ENCODE measurements at places on chromosomes 1 and 21. TPM values are rescaled to one million over a fixed set of nuclear protein-coding genes. Genes with fewer than 3 reads are reported as not detected.
A peak's percentile ranks its signal among the peaks of the same experiment; 100 is the strongest.

GRCh38 chr1:13916530-13916929 lies 216.5 kb downstream of the PRDM2 start:
- no peak for DNase-seq

Gene FMOD
- polyA plus RNA-seq, result not detected

DNA sequence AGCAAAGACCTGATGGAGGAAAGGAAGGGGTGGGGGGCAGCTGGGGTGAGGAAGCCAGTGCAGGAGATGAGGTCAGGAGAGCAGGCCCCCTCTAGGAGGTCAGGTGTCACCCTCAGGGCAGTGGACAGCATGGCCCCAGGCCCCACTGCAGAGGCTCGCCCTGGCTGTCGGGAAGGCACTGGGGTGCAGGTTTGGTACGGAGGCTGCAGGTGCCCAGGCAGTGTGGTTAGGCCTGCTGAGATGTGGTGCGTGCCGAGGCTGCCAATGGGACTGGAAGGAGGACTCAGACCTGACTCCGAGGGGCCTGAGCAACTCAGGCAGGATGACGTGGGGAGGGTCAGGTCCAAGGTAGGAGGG lies 82.3 kb downstream of the PCBP3 start:
- no peak for DNase-seq

Gene NEGR1
- polyA plus RNA-seq, result 0.15 TPM

DNA sequence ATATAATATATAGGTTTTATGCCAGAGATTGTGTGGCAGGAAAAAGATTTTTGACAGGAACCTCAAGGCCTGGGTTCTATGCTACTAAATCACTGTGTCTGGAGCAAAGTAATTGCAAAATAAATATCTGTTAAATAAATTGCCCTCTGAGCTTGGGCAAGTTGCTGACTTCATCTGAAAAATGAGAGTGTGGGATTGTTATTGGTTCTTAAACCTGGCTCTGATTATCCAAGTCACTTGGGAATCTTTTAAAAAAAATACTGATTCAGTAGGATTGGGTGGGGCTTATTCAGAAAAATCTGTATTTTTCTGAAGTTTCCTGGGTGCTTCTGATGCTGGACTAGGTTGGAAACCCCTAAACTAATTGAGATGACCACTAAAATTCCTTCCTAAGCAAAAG lies 174.1 kb upstream of the SGIP1 start:
- DNase-seq, result no peak

Gene PRRX1
- polyA plus RNA-seq, result not detected

Gene CSMD2
- polyA plus RNA-seq, result not detected

- no peak for DNase-seq
These were observed 769 bp downstream of the NTPCR start for GRCh38 chr1:232951180-232951579.

GRCh38 chr1:28885977-28886730 lies 28.2 kb upstream of the EPB41 start:
- no peak for DNase-seq

Gene FGR
- polyA plus RNA-seq, result 571 TPM

GRCh38 chr1:43975249-43975961 lies 645 bp downstream of the ATP6V0B start:
- DNase-seq, result peak; percentile 83

Gene SPATA45
- not detected for polyA plus RNA-seq

GRCh38 chr1:159959451-159959850 lies 5.4 kb upstream of the SLAMF9 start:
- no peak for DNase-seq

GRCh38 chr1:42533101-42533863 lies 70.2 kb downstream of the CCDC30 start:
- DNase-seq, result no peak

DNA sequence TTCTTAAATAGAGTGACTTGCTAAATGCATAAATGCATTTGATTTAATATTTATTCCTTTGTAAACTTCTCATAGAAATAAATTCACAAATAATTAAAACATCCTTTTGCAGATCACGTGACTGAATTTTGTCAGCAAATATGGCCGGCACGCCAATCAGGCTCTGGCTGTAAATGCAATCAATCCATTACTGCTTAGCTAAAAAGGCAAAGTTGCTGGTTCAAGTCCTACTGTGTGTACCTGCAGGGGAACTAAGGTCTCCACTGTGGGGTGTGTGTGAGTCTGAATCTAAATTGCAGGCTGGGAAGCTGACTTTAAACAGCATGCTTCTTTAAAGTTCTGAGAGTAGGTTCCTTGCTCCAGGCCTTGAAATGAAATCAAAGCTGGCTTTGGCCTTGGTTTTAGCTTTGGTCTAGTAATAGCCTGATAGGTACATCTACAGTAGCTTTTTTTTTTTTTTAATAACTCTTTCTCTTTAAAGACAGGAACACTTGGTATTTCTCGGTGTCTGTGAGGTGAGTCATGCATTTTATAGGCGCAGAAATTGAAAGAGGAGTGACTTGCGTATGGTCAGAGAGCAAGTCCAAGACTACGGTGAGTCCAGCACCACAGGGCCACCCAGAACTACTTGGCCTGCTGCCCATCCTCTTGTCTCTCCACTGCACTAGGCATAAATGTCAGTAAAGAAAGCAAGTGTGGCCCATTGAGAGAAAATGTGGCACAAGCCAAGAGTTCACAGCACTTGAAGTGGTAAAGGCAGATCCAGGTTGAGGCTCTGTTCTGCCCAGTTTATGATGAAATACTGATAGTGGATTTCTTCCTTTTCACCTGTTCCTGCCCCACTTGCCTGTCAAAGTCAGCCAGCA lies 36.2 kb upstream of the LYST start:
- DNase-seq, result no peak

Gene TMPRSS15
- not detected for polyA plus RNA-seq

- peak; percentile 28 for DNase-seq
These were observed 129.9 kb downstream of the ZNF281 start for GRCh38 chr1:200279810-200280411.

- no peak for DNase-seq
These were observed 35.4 kb upstream of the CD1D start for GRCh38 chr1:158145173-158145719.

DNA sequence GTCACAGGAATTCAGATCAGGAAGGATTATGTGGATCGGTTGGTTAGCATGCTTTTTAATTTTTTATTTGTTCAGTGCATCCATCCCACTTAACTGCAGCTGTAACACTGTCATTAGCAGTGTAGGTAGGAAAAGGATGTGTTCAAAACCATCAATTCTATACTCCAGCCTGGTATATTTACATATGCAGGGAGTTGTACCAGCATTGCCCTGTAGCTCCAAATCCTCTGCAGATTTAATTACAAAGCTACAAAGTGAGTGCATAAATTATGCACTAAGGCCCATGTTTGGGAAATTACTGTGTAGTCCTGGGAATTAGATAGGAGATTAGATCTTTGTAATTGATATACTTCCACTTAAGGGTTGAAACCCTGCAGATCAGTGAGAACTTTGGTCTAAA lies 15.9 kb upstream of the OSBPL9 start:
- DNase-seq, result no peak

Gene PROK1
- polyA plus RNA-seq, result not detected

- DNase-seq, result no peak
These were observed 73.6 kb downstream of the RGS13 start for GRCh38 chr1:192709544-192709943.

GRCh38 chr1:9665193-9665592 lies 13.7 kb downstream of the PIK3CD start:
- no peak for DNase-seq

- DNase-seq, result no peak
These were observed 72.3 kb downstream of the MPZL1 start for GRCh38 chr1:167794043-167794442.

- no peak for DNase-seq
These were observed 34.1 kb downstream of the BMP8A start for GRCh38 chr1:39525366-39526165.

Gene NFASC
- polyA plus RNA-seq, result 0.08 TPM

Gene RHD
- not detected for polyA plus RNA-seq

DNA sequence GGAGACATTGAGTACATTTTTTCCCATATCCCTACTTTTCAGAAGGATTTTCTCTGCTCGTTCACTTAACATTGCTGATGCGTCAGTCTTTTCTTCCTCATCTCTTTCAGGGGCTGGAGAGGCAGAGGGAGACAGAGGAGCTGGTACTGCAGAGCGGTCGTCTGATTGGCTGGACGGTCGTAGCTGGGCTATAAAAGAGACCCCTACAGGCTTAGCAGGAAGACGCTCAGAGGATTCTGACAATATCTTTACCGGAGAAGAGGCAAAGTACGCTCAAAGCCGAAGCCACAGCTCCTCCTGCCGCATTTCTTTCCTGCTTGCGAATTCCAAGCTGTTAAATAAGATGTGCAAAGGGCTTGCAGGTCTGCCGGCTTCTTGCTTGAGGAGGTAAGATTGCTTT lies at the start of gene RGS4:
Gene RGS4 (plus strand): TSS at position 220 of the 400 bp plus-strand sequence. CDS start 124 bp downstream, at position 344.
- DNase-seq, result no peak

Gene SPRR2F
- polyA plus RNA-seq, result not detected

Gene KCNK1
- polyA plus RNA-seq, result not detected

DNA sequence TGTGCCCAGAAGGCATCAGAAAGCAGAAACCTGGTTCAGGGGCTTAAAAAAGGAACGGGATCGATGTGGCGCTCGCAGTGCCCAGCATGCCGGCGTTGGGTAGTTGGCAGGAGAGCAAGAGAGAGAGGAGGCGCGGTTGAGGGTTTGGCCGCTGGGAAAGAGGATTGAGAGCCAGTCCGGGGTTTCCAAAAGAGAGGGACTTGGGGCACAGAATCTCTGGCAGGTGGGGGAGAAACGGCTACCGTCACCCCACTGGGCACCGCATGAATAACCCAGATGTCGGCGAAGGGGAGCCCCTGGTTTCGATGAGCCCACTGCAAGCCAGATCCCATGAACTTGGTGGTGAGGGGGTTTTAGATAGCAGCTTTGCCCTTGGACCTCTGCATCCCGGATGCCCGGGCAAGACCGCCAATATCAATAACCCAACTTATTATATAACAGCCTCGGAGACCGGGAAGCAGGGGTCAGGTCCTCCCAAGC lies 60.4 kb upstream of the ACOT11 start:
- no peak for DNase-seq

DNA sequence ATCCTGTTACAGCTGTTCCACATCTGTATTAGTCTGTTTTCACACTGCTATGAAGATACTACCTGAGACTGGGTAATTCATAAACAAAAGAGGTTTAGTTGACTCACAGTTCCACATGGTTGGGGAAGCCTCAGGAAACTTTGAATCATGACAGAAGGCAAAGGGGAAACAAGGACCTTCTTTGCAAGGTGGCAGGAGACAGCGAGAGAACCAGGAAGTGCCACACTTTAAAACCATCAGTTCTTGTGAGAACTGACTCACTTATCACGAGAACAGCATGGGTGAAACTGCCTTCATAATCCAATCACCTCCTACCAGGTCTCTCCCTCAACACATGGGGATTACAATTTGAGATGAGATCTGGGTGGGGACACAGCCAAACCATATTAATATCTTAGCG lies 110.3 kb upstream of the TRABD2B start:
- DNase-seq, result peak; percentile 33

Gene PGLYRP4
- not detected for polyA plus RNA-seq

Gene PCP4
- not detected for polyA plus RNA-seq

DNA sequence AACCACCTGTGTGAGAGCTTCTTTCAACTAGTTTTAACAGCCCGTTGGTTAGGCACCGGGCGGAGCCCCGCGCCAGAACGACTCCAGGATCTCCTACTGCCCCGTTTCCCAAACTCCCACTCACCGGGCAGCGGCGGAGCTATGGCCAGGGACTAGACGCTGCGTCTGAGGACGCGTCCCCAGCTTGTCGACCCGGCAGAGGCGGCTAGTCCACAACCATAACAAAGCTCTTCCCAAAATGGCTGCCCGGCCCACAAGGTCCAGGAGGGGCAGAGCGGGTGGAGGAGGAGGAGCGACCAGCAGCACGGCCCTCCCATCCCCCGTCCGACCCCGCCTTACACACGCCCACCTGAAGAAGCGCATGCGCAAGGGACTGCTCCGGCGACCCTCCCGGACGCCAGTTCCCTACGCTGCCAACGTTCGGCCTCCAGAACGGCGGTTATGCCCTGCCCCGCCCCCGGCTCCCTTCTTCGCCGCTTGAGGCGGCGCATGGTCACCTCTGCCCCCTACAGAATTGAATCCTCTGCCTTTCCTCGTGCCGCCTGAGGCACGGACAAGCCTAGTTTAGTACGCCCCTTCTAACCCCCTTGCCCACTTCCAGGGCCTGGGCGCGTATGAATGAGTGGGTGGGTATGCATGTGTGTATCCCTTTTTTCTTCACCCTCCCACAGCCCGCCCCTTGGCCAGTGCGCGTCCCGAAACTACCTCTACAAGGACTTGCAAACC lies at the start of gene GPBP1L1:
Gene GPBP1L1 (minus strand): TSS at position 246 of the 726 bp plus-strand sequence. CDS start 27,446 bp downstream, outside the sequence.
- peak; percentile 95 for DNase-seq

- DNase-seq, result no peak
These were observed 32.1 kb upstream of the PAXBP1 start for GRCh38 chr21:32803651-32804050.
